ENCODE measurements at places on chromosomes 1 and 21.
A peak's percentile ranks its signal among the peaks of the same experiment; 100 is the strongest.

GRCh38 chr1:201535919-201536245 lies 3.0 kb upstream of the NAV1 start:
- no peak for DNase-seq

DNA sequence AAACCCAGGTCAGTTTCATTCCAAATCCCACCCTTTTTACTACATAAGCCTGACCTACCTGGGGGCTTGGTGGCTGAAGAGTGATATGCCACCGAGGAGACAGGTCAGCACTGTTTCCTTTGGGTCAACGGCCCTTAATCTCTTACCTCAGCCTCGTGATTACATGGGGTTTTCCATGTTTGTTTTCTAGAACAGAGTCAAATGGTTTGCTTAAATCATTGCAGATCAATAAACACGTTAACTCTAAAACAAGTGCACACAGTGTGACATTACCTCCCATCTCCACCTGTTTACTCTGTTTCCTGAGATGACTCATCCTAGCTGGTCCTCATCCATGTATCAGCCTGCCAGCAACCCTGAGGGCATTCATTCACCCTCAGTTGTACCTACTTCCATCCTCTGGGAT lies 40.8 kb upstream of the TP53BP2 start:
- peak; percentile 38 for DNase-seq

DNA sequence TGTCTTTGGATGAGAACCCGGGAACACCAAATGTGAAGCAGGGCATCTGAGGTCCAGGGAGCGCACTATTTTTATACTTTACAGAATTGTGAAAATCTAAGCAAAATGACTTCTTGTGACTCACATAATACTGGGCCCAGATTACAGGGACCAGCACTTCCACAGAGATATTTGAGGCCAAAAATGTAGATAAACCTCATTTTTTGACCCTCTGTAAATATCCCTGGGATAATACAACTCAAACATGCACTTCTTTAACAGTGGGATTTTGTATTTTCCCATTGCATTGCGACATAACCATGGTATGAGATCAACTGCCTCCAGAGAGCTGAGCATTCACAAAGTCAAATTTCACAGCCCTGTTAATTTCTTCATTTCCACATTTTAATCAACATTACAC lies 289.4 kb upstream of the ADGRL4 start:
- no peak for DNase-seq

GRCh38 chr1:230572121-230573105 lies 69.9 kb upstream of the COG2 start:
- no peak for DNase-seq

- no peak for DNase-seq
Observed at GRCh38 chr1:109492779-109493178, 1.1 kb upstream of the CYB561D1 start.

GRCh38 chr1:52546852-52547251 lies 6.0 kb downstream of the TUT4 start:
- DNase-seq: no peak

DNA sequence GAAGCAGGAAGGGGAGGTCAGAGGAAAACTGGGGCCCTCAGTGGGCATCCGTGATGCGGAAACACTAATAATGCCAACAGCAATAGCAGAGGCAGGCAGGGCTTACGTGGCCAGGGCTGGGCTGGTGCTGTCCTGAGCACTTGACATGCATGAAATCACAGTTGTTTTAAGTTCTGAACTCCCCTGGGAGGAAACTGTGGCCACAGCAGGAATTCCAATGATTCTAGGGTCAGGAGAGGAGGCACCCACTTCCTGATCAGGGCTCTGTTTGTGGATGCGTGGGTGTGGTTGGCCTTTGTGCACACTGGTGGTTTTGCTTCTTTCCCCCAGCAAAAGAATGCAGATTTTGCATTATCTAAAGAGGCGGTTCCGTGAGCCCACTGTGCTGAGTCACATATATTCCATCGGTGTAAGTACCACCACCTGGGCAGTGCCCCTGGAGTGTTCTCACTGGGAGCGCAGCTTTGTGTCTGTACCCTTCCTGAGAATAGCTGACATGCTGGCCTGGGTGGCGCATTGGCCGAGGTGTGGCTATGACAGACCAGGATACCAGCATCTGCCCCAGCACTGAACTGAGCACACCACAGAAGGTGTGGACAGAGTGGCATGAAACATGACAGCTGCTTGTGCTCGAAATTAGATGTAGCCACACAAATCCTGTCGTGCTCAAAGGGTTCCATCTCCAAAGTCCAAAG lies 71.0 kb downstream of the PDE9A start:
- DNase-seq: no peak

DNA sequence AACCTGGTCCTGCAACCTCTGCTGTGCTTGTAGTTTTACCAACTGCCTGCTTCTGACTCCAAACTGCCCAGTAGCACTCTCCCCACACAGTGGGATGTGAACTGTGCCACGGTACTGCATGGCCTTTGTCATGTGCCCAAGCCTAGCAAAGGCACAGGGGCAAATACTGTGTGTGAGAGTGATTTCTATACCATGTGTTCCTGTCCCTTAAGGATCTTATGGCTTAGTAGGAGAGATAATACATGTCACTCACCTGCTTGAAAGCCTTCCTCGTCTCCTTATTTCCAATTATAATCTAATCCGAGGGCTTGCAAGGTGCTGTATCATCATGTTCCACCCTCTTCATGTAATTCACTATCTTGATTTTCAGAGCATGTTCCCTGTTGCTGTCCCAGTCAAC lies 51.3 kb downstream of the UBE4B start:
- no peak for DNase-seq

Data from NCI-H1417 (cell line).